ENCODE measurements at places on chromosomes 6 and 20.

GRCh38 chr20:19760371-19760721 lies 2.3 kb downstream of the RIN2 start:
- no peak overlapping the region for H3K4me3 ChIP-seq
- no peak for DNase-seq
- peaks cover 43% of the 10 kb centered on the region for H3K27me3 ChIP-seq
- no peaks in the 10 kb centered on the region for H3K36me3 ChIP-seq

- no peak for DNase-seq
- H3K36me3 ChIP-seq = no peaks in the 10 kb centered on the region
- H3K4me1 ChIP-seq = peaks cover 7% of the 10 kb centered on the region
- H3K27ac ChIP-seq = no peak overlapping the region
- no peak overlapping the region for H3K4me3 ChIP-seq
Measured at GRCh38 chr20:19976595-19977372, 40.4 kb upstream of the NAA20 start.

GRCh38 chr20:47088335-47088734 lies 193.7 kb downstream of the EYA2 start:
- no peaks in the 10 kb centered on the region for H3K36me3 ChIP-seq
- H3K4me1 ChIP-seq = no peaks in the 10 kb centered on the region
- DNase-seq = no peak
- no peak overlapping the region for H3K4me3 ChIP-seq

DNA sequence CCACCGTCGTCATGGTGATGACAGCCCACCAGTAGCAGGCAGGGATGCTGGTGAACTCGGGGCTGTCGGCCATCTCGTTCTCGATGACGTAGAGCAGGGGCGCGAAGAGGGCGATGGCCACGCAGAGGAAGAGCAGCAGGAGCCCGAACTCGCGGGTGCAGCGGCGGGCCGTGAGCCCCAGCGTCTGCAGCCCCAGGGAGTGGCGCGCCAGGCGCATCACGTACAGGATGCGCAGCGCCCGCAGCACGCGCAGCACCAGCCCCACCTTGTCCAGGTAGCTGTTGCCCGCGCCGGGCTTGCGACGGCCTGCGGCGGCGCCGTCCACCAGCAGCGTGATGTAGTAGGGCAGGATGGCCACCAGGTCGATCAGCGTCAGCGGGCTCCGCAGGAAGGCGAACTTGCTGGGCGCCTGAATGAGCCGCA lies 18.6 kb downstream of the KCNG1 start:
- DNase-seq = no peak
- peaks cover 24% of the 10 kb centered on the region for H3K27me3 ChIP-seq
- peaks cover 5% of the 10 kb centered on the region for H3K4me1 ChIP-seq
- H3K36me3 ChIP-seq = no peaks in the 10 kb centered on the region

GRCh38 chr6:3290931-3291211 lies 32.1 kb downstream of the PSMG4 start:
- no peak for DNase-seq
- H3K27me3 ChIP-seq = no peaks in the 10 kb centered on the region
- H3K36me3 ChIP-seq = no peaks in the 10 kb centered on the region
- no peak overlapping the region for H3K4me3 ChIP-seq

DNA sequence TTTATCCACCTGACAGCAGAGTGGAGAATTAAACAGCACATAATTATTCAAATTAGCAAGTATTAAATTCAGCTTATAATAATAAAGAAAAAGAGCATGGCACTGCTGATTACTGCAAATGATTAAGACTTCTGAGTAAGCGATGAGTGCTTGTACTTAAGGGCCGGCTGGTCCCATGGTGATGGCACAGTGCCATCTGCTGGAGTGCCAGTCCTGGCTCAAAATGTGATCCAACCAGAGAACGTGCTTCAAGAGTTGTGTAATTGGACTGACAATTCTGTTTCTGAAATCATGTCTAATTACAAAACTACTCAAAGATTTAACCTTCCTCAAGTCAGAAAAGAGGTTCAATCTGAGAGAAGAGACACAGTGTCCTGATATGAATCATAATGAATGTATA lies 181.6 kb upstream of the RGS17 start:
- H3K4me3 ChIP-seq = no peak overlapping the region
- H3K27ac ChIP-seq = no peak overlapping the region
- H3K36me3 ChIP-seq = no peaks in the 10 kb centered on the region
- DNase-seq = peak; percentile 4

DNA sequence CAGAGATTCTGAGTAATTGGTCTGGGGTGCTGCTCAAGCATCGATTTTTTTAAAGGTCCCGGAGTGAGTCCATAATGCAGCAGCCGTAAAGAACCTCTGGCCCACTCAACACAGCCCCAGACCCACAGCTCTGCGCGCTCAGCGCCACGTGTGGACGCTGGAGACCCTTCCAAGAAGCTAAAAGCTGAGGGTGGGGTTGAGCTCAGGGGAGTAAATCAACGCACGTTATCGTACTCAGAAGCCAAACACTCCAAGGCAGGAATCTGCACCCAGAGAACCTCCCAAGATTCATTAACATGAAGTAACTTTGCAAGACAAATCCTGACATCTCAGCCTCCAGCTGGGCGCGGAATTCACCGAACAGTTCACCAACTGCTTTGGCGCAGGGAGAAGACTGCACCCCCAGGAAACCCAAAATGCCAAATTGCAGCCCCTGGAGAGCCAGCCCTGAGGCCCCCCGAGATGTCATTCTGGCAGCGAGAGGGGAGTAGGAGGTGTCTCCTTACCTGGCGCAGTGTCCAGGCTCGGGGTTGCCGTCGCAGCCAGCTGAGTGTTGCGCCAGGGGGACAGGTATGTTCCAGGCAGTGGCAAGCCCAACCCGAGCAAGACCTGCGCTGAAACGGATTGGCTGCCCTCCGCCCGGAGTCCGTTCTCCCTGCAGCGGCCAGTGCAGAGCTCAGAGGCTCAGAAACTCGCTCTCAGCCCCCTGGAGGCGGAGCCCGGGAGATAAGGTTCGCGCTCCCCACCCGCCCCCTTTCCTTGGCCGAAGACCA lies at the start of gene COL21A1:
COL21A1 (minus strand) TSS at position 700 of the 773 bp plus-strand sequence. CDS start 64,962 bp downstream, outside the sequence.
- H3K27me3 ChIP-seq = peaks cover 6% of the 10 kb centered on the region
- no peak within 1 kb of the TSS for H3K4me3 ChIP-seq
- no peak for DNase-seq
- H3K27ac ChIP-seq = no peak within 1 kb of the TSS
- H3K4me1 ChIP-seq = no peaks in the 10 kb centered on the region

DNA sequence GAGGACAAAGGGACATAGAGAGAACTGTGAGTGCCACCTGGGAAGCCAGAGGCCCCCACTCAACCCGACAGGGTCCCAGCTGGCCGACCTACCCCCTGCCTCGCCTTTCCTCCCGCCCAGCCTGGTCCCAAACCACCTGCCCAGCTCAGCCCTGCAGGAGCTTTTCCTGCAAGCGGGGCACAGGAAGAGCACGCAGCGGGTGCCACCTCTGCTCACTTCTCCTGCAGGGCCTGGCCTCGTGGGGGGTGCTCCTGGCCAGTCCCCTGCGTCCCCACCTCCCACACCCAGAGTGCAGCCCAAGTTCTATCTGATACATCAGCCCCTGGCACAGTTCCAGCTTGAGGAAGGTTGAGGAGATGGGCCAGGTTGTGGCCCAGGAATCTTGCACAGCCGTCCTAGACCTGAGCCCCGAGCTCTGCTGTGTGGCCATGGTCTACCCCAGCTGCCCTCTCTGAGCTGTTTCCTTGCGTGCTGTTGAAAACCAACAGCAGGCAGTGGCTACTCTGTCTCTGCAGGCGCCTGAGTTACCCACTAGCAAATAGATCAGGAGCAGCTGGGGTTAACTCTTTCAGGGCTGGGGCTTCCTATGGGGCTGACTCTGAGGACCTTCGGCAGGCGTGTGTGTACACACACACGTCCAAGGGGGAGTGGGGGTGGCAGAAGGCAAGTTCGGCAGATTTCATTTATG lies 1.7 kb downstream of the NECAB3 start:
- no peak overlapping the region for H3K27ac ChIP-seq
- H3K27me3 ChIP-seq = no peaks in the 10 kb centered on the region
- H3K4me3 ChIP-seq = peak overlapping the region; percentile 90
- peaks cover 18% of the 10 kb centered on the region for H3K4me1 ChIP-seq
- peaks cover 9% of the 10 kb centered on the region for H3K36me3 ChIP-seq

Measured in activated naive CD8-positive, alpha-beta T cell treated with anti-CD3 and anti-CD28 coated beads, Interleukin-2, amount 50 U/mL, for 24 hours (primary cell).